NCI-H2081 treated with DMSO at 0.1 percent for 48 hours (cell line): ENCODE measurements at places on chromosomes 16 and 17.
A peak's percentile ranks its signal among the peaks of the same experiment; 100 is the strongest.

DNA sequence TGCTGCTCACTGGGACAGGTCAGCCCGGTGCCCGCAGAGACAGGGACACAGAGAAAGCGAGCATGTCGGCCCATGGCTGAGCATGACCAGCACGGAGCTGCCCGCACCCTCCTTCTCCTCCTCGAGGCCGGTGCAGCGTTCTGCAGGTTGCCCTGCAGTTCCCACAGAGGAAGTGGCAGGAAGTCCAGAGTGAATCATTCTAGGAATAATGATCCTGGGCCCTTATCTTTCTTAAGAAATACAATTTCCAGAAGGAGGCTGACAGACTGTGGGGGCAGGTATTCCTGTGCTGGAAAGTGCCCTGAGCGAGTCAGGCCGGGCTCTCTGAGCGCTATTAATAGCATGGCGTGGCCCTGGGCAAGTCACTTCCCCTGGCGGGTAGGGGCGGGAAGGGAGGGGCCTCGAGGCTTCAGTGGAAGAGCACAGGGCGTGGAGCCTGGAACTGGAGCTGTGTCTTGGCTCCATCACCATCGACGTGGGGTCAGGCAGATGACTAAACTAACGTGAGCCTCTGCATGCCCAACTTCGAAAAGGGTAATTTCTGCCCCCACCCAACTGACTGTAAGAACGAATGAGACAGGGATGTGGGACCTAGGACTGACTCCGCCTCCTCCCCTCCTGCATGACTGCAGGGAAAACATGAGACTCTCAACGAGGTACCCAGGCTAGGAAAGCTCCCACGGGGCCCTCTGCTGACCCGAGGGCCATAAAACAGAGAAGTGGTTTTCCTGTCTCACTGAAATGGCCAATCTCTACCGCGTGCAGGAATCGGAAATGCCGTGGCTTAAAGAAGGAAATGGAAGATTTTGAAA is 9.8 kb downstream of the TMEM204 start:
- no peak for DNase-seq

- no peak for DNase-seq
These were observed 475.9 kb downstream of the GRIN2A start for GRCh38 chr16:9706217-9706836.

- no peak for DNase-seq
These were observed 18.1 kb downstream of the USP36 start for GRCh38 chr17:78822552-78822951.

GRCh38 chr17:68383443-68384321 is 73.6 kb downstream of the WIPI1 start:
- no peak for DNase-seq

DNA sequence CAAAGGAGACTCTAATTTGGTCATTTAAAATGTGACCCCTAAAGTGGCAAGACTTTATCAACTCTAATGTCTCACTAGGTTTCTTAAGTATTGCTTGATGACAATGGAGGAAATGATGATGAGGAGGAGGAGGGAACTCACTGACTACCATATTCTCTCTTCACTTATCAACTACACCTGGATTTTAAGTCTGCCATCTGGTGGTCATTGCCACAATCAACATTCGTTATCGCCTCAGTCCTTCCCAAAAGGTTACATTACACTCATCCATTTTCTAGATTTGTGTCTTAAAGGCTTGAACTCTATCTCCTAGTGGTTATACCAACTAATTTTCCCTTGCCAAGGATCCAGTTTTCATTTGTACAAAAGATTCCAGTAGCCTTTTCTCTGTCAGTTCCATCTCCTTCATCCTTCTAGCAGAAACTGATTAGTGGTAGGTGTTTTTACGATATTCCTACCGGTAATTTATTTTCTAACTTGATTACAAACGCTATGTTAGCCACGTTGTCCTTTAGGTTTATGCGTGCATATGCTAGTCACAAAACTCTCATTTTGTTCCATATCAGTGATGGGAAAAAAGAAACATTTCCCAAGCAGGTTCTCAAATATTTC is 114.6 kb upstream of the NOG start:
- DNase-seq: no peak

GRCh38 chr16:534135-534534 is 6.6 kb downstream of the CAPN15 start:
- no peak for DNase-seq

DNA sequence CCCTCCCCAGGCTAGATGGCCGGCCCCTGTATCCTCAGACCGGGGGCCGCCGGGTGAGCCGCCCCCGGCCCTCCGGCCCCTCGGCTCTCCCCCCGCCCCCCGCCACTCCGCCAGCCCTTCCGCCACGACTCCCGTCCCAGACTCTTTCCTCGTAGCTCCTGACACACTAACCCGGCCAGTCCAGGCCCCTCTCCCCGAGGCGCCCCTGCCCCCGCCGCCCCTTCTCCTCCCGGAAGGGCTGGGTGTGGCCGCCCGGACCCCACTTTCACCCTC is 5.6 kb upstream of the TLCD2 start:
- DNase-seq: no peak

DNA sequence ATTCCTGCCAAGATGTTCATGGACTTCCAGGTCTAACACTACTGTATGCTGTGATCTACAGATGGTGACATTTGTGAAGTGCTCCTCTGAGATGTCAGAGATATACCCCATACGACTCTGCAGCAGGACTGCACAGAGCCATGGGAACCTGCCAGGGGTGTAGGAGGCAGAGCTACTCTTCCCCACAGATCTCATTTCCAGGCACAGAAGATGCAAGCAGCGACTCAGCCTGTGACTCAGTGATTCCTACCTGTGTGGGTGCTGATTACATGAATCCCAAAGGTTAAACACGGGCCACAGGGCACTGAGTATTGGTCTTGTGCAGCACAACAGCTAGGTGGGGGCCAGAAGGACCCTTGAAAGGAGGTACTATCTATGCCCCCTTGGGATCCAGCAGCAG is 137.0 kb upstream of the SOX9 start:
- DNase-seq: no peak

DNA sequence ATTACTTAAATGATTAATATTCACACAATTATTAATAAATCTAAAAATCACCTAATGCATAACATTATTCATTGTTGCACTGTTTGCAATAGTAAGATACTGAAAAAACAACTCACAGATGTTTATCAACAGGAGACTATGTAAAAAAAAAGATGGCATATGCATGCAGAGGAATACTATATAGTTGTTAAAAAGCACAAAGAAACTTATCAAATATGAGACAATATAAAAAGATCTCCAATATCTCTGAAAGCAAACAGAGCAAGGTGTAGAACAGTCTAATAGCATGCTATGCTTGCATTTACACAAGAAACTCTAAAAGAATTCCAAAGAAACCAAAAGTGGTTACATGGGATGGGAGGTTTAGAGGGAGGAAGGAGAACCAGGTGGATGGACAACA is 3.7 kb downstream of the RNF157 start:
- no peak for DNase-seq

GRCh38 chr17:1251866-1252608 is 18.2 kb upstream of the BHLHA9 start:
- peak; percentile 68 for DNase-seq

DNA sequence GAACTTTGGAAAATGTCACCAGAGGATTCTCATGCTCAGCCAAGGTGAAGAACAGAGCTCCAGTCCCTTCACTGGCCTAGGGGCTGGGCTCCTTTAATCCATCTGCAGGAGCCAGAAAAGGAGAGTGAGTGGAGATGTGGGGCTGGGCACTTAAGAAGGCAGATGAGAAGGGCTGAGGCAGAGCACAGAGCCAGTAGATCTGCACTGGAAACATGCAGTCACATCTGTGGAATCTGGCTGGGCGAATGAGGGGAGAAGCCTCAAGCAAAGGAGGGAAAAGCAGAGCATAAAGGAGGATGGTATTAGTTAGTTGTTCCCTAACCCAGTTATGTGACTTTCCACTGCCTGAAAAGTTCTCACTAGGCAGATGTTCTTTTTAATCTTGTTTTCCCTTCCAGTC is 50.4 kb upstream of the BCAR1 start:
- no peak for DNase-seq

DNA sequence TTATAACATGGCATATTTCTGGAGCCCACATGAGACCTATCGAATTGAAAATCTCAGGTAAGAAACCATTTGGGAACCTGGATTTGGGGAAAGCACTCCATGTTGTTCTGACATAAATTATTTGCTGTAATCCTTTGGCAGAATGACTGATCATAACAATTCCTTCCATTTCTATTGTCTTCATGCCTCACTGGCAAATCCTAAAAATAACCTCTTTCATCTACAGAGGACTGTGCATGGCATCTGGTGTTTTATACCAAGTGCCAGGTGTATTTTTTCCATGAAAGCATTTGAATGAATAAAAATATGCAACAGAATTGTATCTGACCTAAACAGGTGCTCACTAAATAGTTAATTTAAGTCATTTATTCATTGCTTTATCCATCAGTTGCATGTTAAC is 33.7 kb upstream of the COQ7 start:
- no peak for DNase-seq

- no peak for DNase-seq
These were observed 3.5 kb downstream of the TENT4B start for GRCh38 chr16:50156590-50156989.

DNA sequence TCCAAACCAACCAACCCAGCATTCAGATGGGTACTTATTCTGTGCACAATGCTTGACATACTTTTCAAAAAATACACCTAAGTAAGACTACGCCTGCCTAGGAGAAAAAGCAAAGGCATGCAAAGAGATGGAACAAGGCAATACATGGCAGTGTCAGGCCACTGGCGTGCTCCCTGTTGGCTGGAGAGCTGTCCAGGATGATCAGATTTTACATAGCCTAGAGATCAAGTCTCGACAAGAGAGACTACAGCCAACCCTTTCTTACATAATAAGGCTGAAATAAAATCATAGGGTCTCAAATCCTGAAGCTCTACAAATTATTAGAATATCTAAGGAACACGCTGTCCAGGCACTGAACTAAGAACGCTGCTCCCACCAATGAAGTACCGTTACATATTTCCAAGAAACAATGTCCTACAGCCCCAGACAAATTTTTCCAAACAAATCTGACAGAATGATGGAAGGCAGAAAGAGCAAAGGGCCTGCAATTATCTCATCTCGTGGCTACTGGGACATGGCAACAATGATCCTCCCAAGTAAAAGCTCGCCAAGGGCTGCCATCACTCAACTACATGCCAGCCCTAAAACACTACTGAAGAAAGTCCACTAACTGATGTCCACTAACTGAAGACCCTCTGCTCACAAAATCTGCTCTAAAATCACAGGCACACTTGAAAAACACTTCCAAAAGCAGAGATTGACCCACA is 5.1 kb downstream of the RPS15A start:
- DNase-seq: no peak

DNA sequence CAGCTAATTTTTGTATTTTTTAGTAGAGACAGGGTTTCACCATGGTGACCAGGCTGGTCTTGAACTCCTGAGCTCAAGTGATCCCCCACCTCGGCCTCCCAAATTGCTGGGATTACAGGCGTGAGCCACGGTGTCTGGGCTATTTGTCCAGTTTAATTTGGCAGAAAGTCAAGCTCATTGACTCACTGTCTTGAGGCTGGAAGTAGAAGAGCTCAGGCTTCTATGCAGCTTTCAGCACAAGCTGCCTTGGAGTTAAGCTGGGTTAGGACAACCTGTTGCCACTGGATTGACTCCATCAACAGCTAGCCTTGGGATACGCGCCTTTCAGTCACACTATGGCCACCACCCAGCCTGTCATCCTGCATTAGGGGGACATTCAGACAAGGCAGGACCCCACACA is 76.2 kb upstream of the DNAH17 start:
- DNase-seq: no peak

DNA sequence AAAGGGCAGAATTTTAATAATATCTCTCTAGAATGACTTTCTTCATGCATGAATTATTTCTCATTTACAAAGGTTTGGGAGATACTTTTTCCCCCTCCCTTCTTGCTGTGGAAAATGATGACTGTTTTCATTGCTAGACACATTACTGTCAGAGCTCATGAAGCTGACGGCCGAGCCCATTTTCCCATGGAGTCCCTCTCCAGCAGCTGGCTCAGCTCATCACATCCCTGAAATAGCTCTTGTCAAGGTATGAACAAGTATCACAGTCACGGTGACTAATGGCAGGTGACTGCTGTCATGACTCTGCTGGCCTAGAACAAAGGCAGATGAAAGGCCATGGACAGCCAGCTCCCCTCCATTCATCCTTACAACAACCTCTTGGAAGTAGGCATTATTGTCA is 208.1 kb downstream of the ABCC12 start:
- no peak for DNase-seq

- DNase-seq: no peak
These were observed 9.9 kb upstream of the NAGS start for GRCh38 chr17:43994272-43995149.

DNA sequence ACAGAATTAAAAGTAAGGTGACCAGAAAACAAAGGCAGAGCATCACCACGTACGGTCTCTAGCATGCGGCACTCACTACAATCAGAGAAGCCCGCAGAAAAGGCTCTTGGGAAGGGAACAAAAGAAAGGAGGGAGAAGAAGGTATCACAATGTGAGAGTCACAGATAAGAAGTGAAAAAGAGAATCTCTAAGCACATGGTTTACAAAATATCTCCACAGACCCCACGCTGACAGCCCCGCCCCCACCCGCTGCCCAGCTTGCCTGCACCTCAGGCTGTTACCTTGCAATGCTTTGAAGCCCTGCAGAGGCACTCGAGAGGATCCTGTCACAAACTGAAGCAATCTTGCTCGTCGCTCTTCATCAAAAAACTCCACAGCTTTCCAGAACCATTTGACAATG is 40.5 kb downstream of the CEP95 start:
- no peak for DNase-seq

GRCh38 chr16:64150193-64150592 is 971.7 kb downstream of the CDH11 start:
- DNase-seq: no peak

DNA sequence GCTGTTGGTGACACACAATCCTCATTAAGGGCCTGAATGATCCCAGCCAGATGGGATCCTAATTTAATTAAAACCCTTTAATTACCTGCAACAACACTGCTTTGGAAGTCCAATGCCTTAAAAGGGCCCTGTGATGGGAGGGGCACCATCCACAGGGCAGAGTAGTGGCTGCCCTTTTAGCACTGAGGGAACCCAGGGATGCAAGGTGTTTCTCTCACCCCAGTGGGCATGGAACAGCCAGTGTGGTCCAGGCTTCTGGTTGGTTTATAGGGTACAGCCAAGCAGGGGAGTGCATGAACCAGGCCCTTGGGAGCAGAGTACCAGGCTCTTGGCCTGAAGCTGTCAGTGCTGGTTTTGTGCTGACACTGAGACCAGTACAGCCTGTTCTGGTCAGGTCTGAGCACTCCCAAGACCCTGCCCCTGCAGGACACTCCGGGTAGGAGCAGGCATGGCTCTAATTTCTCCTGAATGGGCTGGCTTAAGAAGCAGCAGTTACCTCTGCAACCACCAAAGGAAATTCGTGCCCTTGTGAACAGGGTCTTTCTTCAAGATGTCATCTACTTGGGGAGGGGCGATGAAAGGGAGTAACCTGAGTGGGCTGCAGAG is 9.9 kb downstream of the NXPH3 start:
- no peak for DNase-seq

DNA sequence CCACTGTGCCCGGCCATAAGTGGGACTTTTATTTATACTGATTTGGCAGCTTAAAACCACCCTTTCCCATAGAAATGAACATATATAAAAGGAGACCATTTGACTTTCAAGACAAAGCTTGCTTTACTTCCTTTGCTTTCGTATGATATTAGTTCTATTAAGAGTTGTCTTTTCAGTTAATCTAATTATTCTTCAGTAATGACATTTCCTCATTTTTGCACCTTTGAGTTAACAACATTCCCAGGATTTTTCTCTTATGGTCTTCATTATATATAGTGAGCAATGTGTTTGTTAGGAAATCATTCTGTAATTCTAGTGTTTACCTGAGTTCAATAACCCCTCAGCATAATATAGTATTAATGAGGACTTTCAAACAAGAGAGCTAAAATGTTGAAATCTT is 173.8 kb downstream of the MAP2K6 start:
- DNase-seq: no peak

GRCh38 chr16:69894676-69895075 is 56.5 kb upstream of the CLEC18A start:
- DNase-seq: no peak
